ENCODE measurements at places on chromosomes 16 and 17.

DNA sequence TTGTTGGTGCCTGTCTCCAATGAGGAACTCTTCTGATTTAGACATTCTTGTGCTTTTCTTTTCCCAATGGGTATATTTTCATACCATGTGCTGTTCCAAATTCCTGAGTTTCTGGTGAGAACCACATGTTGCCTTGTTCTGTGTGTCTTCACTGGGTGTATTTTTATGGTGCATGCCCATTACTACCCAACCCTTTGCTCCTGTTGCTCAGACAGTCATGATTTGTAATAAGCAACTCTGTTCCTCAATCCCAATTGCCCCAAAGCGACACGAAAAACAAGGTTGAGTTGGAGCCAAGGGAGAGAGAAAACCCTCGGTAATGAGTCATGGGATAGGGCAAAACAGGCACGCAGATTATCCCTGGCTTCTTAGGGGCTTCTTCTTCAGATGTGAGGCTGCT is 101.8 kb downstream of the ABCA8 start:
- no peak for DNase-seq

- DNase-seq, result no peak
Measured at GRCh38 chr16:79269211-79269863, 331.2 kb downstream of the MAF start.

DNA sequence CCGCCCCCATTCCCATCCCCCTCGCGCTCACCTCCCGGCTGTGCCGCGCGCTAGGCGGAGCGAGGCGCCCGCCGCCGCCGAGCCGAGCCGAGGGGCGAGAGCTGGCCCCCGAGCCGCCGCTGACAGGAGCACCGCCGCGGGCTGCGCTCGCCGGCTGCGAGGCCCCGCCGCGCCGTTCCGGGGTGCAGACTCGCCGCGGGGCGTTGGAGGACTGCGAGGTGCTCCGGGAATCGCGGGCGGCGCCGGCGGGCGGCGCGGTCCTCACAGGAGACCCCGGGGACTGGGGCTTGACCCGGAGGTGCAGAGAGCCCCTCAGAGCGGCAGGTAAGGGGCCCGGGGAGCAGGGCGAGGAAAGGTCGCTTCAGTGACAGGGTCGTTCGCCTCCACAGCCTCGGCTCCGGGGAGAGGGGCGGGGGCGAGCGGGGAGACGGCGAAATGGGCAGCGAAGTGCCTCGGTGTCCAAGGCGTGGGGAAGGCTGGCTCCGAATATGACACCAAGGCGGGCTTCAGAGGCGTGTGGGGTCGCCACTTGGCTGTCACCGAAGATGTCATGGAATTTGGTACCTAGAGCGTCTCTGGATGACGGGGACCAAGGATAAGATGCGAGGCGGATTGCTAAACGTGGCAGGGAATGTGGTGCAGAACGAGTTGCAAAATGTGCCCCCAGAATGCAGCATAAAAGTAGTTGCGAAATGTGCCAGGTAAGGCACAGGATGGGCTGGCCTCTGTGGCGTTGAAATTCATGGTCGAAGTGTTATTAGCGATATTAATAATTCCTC is 580 bp downstream of the TANC2 start:
- no peak for DNase-seq

GRCh38 chr16:55949518-55949917 is 74.3 kb upstream of the CES5A start:
- no peak for DNase-seq

- DNase-seq, result no peak
Measured at GRCh38 chr17:36824678-36825101, 112.6 kb upstream of the LHX1 start.

- no peak for DNase-seq
Measured at GRCh38 chr17:57009737-57010445, 32.0 kb downstream of the SCPEP1 start.

DNA sequence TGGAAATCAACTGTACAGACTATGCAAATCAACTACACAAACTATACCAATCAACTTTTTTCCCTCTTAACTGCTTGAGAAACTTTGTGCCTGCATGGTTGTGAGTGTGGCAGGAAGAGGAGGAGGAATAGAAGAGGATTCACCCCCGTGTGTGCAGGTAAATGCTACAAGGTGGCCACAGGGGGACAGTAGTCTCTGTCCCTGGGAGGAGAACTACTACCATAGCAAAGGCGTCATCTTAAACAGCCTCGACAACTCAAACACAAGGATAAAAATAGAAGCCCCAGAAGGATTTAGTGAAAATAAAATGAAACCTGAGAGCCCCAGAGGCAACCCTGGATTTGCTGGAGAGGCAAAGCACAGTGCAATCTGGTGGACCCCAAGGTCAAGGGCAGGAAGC is 199.5 kb upstream of the DYNLRB2 start:
- DNase-seq, result no peak

DNA sequence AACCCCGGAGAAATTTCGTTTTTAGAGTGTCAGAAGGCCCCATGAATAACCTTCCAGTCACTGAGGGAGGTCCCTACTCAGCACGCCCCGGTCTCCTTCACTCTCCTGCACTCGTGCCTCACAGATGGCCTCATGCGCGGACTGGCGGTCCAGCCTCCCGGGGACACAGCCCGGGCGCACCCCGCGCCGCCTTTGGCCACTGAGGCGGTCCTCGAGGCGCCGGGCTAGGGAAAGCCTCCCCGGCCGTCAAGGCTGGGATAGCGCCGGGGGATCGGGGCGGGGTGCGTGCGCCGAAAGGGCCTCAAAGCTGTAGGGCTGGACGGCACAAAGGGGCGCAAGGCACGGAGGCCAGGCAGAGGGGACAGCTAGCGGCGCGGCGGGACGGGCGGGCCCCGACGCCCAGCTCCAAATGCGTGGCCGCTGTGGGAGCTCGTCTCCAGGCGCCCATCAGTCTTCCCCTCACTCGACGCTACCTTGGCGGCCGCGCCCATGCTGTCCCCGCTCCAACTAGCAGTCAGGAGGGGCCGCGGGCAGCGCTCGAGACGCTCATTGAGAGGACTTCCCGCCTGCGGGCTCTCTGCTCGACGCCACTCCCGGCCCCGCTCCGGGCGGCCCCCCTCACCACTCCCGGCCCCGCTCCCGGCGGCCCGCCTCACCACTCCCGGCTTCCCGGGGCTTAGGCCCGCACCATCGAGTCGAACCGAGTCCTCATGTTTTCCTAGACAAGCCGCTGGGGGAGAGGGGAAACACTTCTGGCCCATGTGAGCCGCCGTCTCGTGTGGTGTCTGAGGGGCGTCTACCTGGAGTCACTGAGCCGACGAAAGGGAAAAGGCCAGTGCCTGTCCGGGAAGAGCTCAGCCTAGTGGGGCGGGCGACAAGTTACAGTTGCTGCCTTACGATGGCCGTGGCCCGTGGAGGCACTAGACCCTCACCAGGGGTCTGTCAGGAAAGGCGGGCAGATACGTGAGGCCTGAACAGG is at the start of gene USP6:
TSS of gene USP6 (plus strand) at position 360 of the 979 bp plus-strand sequence. CDS start 14,336 bp downstream, outside the sequence.
- DNase-seq, result no peak

Measured in cortex of kidney (tissue), 1 donor.